Natural killer cell (primary cell): ENCODE measurements at places on chromosomes 1 and 21. TPM values are rescaled to one million over a fixed set of nuclear protein-coding genes. Genes with fewer than 3 reads are reported as not detected.
A peak's percentile ranks its signal among the peaks of the same experiment; 100 is the strongest.

DNA sequence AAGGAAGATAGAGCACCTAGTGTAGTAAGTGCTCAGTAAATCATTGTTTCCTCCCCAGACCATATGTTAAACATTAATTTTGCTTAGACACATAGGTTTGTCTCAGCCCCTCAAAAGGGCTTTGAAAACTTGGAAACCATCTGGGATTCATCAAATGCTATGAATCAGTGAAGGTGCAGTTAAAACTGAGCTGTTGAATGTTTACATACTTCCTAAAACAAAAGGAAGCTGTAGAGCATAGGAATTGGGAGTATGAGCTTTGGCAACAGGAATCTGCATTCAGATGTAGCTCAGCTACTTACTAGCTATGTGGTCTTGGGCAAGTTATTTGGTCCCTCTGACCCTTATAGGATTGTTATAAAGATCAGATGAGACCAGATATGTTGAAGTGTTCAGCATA lies 18.7 kb upstream of the PODN start:
- no peaks in the 10 kb centered on the region for H3K4me1 ChIP-seq
- no peaks in the 10 kb centered on the region for H3K27me3 ChIP-seq
- no peak for DNase-seq
- no peak overlapping the region for H3K4me3 ChIP-seq
- H3K27ac ChIP-seq = no peak overlapping the region
- peaks cover 22% of the 10 kb centered on the region for H3K36me3 ChIP-seq

GRCh38 chr1:18234790-18235242 lies 127.2 kb downstream of the IGSF21 start:
- H3K36me3 ChIP-seq = no peaks in the 10 kb centered on the region
- no peaks in the 10 kb centered on the region for H3K4me1 ChIP-seq
- no peak overlapping the region for H3K4me3 ChIP-seq
- H3K27me3 ChIP-seq = no peaks in the 10 kb centered on the region
- peak; percentile 11 for DNase-seq

DNA sequence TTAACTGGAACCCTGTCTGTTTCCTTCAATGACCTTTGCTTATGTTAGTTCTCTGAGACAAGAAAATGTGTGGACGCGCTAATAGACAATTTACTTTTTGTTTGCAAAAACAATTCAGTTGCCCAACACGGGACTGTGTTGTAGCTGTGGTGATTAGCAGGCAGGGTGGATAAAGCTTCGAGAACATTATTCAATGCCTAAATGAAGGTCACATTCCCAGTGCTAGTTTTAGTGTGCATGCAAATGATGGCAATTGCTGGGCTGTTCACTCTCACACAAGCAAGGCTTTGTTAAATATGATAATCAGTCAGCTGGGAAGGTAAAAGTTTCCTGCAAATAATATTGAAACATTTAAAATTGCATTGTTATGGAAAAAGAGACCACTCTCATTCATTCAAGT lies 188.4 kb downstream of the BACH1 start:
- no peaks in the 10 kb centered on the region for H3K4me1 ChIP-seq
- H3K27ac ChIP-seq = no peak overlapping the region
- no peaks in the 10 kb centered on the region for H3K36me3 ChIP-seq

GRCh38 chr1:175390081-175390481 lies 197.5 kb upstream of the KIAA0040 start:
- H3K27me3 ChIP-seq = no peaks in the 10 kb centered on the region
- no peak overlapping the region for H3K27ac ChIP-seq
- no peaks in the 10 kb centered on the region for H3K36me3 ChIP-seq
- H3K4me3 ChIP-seq = no peak overlapping the region
- no peaks in the 10 kb centered on the region for H3K4me1 ChIP-seq

- H3K27me3 ChIP-seq = no peaks in the 10 kb centered on the region
- no peak overlapping the region for H3K4me3 ChIP-seq
- peaks cover 2% of the 10 kb centered on the region for H3K36me3 ChIP-seq
- peaks cover 75% of the 10 kb centered on the region for H3K4me1 ChIP-seq
Measured at GRCh38 chr1:11740258-11741192, 4.6 kb downstream of the AGTRAP start.

GRCh38 chr1:56533621-56534020 lies 45.7 kb downstream of the PLPP3 start:
- H3K36me3 ChIP-seq = no peaks in the 10 kb centered on the region
- no peaks in the 10 kb centered on the region for H3K27me3 ChIP-seq
- H3K4me3 ChIP-seq = no peak overlapping the region
- no peaks in the 10 kb centered on the region for H3K4me1 ChIP-seq

DNA sequence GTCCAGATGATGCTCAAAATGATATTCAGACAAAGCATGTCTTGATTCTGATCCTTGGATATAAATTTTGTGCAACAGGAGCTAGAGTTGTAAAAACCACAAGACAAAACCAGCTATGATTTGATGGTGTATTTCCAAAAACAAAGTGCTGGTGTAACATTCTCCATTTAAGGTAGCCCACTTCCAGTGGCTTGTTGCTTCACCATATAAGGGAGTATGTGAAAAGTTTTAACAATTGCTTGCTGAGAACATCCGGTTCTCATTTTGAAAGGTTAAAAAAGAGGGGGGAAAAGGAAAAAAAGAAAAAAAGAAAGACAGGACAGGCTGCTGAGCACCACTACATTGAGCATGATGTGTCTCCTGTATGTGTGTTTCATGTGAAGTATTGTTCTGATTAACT lies 123.6 kb downstream of the MACF1 start:
- peak; percentile 36 for DNase-seq
- peak overlapping the region; percentile 49 for H3K27ac ChIP-seq
- H3K27me3 ChIP-seq = no peaks in the 10 kb centered on the region
- peak overlapping the region; percentile 36 for H3K4me3 ChIP-seq

DNA sequence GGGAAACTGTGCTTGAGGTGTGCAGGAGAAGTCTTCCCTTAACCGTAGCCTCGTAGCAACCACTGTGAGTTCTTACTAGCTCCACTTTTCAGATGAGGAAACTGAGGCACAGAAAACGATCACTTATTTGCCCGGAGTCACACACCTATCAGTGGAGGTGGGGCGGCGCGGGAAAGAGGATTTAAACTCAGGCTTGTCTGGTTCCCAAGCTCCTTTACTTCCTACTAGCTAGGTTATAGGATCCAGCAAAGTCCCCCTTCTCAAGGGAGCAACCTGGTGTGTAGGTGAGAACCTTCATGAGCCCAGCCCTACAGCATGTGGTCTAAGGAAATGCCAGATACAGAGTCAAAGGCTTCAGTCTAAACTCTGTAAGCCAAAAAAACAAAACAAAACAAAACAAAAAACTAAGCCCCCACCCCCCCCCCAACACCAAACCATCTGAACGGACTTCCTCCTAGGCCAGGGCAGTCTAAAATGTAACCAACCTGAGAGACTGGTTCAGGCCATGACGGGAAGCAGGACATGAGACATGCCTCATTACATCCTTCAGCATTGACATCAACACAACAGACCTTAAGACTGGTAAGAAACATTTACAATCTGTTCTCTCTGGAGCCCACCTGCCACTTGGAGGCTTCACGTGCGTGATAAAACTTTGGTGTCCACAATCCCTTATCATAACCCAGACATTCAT lies 709 bp upstream of the FBXO42 start:
- DNase-seq = no peak
- peaks cover 24% of the 10 kb centered on the region for H3K4me1 ChIP-seq
- H3K36me3 ChIP-seq = no peaks in the 10 kb centered on the region
- peak overlapping the region; percentile 94 for H3K27ac ChIP-seq
- no peaks in the 10 kb centered on the region for H3K27me3 ChIP-seq

DNA sequence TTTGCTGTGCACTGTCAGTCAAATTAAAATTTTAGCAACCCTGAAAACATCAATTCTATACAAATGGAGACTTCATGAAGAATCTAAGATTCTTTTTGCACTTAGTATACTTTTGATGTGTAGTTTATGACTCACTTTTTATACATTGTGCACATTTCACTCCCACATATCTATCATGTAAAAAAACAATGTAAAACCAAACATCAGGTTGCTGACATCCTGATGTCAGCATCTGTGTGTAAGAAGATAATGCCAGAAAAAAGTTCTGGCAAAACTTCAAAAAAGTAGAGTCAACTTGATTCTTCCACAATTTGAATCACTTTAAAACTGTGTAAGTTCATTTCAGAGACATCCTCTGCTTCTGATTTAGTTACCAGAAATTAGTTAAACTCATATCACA lies 115.7 kb downstream of the CENPF start:
- no peak for DNase-seq
- no peaks in the 10 kb centered on the region for H3K36me3 ChIP-seq
- no peaks in the 10 kb centered on the region for H3K27me3 ChIP-seq
- no peak overlapping the region for H3K27ac ChIP-seq
- no peaks in the 10 kb centered on the region for H3K4me1 ChIP-seq

GRCh38 chr1:225460737-225461532 lies 33.1 kb upstream of the LBR start:
- H3K27me3 ChIP-seq = no peaks in the 10 kb centered on the region
- peaks cover 62% of the 10 kb centered on the region for H3K4me1 ChIP-seq
- H3K4me3 ChIP-seq = no peak overlapping the region
- DNase-seq = peak; percentile 81

DNA sequence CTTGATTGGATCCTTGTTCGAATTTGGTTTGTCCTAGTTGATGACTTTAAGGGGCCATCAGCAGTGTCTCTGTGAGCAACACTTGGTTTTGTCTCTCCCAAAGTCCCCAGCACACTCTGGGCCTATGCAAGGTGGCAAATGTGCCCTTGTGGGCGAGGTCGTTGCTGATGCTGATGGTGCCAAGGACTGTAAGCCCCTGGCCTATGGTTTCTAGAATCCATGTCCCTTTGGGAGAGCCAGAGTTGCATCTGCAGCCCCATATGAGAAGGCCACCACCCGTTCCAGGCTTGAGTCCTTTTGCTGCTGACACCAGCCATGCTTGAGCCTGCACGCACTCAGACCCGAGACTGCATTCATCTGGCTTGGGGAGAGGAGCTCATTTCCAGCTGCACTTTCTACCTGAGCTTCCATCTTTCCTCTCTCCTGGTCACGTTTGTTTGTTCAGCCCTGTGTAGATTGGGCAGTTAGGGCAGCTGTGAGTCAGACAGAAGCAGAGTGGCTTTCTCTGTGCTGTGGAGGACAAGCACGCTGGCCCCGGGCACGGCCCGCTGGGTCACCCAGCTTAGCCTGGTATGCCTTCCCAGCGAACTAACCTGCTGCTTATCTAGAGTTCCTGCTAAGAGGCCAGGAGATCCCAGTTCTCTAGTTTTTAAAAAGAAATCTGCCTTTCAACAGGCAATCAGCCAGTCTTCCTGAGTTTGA lies 52.1 kb upstream of the CSF3R start:
- H3K27me3 ChIP-seq = no peaks in the 10 kb centered on the region
- no peak overlapping the region for H3K4me3 ChIP-seq
- no peaks in the 10 kb centered on the region for H3K36me3 ChIP-seq
- H3K27ac ChIP-seq = no peak overlapping the region
- H3K4me1 ChIP-seq = no peaks in the 10 kb centered on the region
- DNase-seq = no peak

- H3K27ac ChIP-seq = no peak overlapping the region
- H3K4me1 ChIP-seq = no peaks in the 10 kb centered on the region
- no peak overlapping the region for H3K4me3 ChIP-seq
- H3K36me3 ChIP-seq = no peaks in the 10 kb centered on the region
- no peaks in the 10 kb centered on the region for H3K27me3 ChIP-seq
- no peak for DNase-seq
Measured at GRCh38 chr1:194755241-194755994, 1569.0 kb upstream of the B3GALT2 start.

- no peaks in the 10 kb centered on the region for H3K27me3 ChIP-seq
- no peak overlapping the region for H3K27ac ChIP-seq
- no peaks in the 10 kb centered on the region for H3K36me3 ChIP-seq
- H3K4me3 ChIP-seq = peak overlapping the region; percentile 10
- H3K4me1 ChIP-seq = peaks cover 18% of the 10 kb centered on the region
- DNase-seq = peak; percentile 33
Measured at GRCh38 chr1:229199261-229200243, 71.4 kb upstream of the RAB4A start.

- no peak overlapping the region for H3K27ac ChIP-seq
- no peaks in the 10 kb centered on the region for H3K4me1 ChIP-seq
- no peak overlapping the region for H3K4me3 ChIP-seq
- H3K27me3 ChIP-seq = no peaks in the 10 kb centered on the region
Measured at GRCh38 chr21:35197992-35198431, 148.9 kb upstream of the RUNX1 start.

GRCh38 chr1:202130816-202131522 lies 8.3 kb downstream of the GPR37L1 start:
- H3K4me3 ChIP-seq = no peak overlapping the region
- no peaks in the 10 kb centered on the region for H3K4me1 ChIP-seq
- peaks cover 35% of the 10 kb centered on the region for H3K36me3 ChIP-seq
- H3K27me3 ChIP-seq = no peaks in the 10 kb centered on the region
- DNase-seq = no peak

- no peak overlapping the region for H3K27ac ChIP-seq
- no peaks in the 10 kb centered on the region for H3K36me3 ChIP-seq
- H3K27me3 ChIP-seq = peaks cover 2% of the 10 kb centered on the region
- peaks cover 20% of the 10 kb centered on the region for H3K4me1 ChIP-seq
Measured at GRCh38 chr21:34205811-34206571, 132.6 kb downstream of the MRPS6 start.

GRCh38 chr1:171345536-171345935 lies 31.6 kb downstream of the FMO4 start:
- H3K27me3 ChIP-seq = no peaks in the 10 kb centered on the region
- no peak for DNase-seq
- H3K4me1 ChIP-seq = no peaks in the 10 kb centered on the region
- no peak overlapping the region for H3K27ac ChIP-seq
- H3K4me3 ChIP-seq = no peak overlapping the region

- H3K4me1 ChIP-seq = peaks cover 3% of the 10 kb centered on the region
- no peaks in the 10 kb centered on the region for H3K36me3 ChIP-seq
- H3K27ac ChIP-seq = no peak overlapping the region
- H3K4me3 ChIP-seq = no peak overlapping the region
Measured at GRCh38 chr1:175124861-175125260, 57.2 kb downstream of the TNN start.

MANEAL gene
- total RNA-seq = 3.8 TPM

RGS18 gene
- total RNA-seq = 4.5 TPM

AADACL4 gene
- total RNA-seq = not detected

COL8A2 gene
- total RNA-seq = 0.20 TPM

EPHB2 gene
- 0.23 TPM for total RNA-seq

IQGAP3 gene
- 0.08 TPM for total RNA-seq

E2F2 gene
- 3.2 TPM for total RNA-seq

PPM1J gene
- not detected for total RNA-seq

PPCS gene
- total RNA-seq = 54.5 TPM

ATAD3C gene
- total RNA-seq = 0.13 TPM

KIRREL1 gene
- total RNA-seq = not detected

RPS6KC1 gene
- total RNA-seq = 24.1 TPM
